Activated CD4-positive, alpha-beta T cell treated with anti-CD3 and anti-CD28 coated beads, Interleukin-2, amount 10 ng/mL, durations not matched to agents 24 days and 14 days (primary cell): ENCODE measurements at places on chromosomes 2 and 18. TPM values are rescaled to one million over a fixed set of nuclear protein-coding genes. Genes with fewer than 3 reads are reported as not detected.
A peak's percentile ranks its signal among the peaks of the same experiment; 100 is the strongest.

GRCh38 chr2:72423756-72424155, 276.1 kb upstream of the CYP26B1 start:
- DNase-seq: no peak

The LAMA1 gene
- not detected in 2 replicates for total RNA-seq

DNA sequence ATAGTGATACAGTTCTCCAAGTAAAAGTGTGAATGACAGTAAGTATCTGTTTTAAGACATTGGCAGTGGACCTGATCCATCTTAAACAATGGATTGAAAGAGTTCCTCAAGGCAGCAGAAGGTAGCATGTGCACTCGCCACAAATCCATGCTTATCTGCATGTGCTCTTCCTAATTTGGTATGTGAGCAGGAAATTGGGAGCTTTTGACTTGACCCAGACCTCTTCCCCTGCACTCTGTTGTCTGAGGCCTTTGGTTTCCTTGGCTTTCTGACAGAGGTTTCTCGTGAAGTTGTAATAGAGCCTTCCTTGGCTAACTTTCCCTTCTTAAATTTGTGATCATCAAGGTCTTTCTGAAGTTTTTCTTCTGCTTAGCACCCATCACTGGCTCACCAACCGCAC, 114.1 kb downstream of the WDSUB1 start:
- no peak for DNase-seq

GRCh38 chr2:878245-878930, 72.3 kb upstream of the SNTG2 start:
- DNase-seq: no peak

DNA sequence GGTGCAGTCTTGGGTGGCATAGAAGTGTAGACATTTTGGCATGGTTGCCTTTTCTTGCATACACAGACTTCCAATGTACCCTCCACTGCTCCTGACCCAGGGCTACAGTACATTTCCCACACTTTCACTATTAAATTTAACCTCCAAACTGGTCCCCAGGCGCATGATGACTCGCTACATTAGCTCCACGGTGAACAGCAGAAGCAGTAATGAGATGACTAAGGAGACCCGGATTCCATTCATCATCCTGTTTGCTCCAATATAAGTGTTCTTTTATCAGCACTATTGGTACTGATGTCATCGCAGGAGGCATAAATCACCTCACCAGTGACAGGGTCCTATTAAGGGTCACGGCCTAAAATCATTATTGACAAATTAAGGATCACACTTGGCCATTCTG, 316.5 kb downstream of the EN1 start:
- DNase-seq: no peak

The DNAJC5G gene
- total RNA-seq: not detected in 2 replicates

The CD8A gene
- 1.1 and 1.3 TPM in 2 replicates for total RNA-seq

DNA sequence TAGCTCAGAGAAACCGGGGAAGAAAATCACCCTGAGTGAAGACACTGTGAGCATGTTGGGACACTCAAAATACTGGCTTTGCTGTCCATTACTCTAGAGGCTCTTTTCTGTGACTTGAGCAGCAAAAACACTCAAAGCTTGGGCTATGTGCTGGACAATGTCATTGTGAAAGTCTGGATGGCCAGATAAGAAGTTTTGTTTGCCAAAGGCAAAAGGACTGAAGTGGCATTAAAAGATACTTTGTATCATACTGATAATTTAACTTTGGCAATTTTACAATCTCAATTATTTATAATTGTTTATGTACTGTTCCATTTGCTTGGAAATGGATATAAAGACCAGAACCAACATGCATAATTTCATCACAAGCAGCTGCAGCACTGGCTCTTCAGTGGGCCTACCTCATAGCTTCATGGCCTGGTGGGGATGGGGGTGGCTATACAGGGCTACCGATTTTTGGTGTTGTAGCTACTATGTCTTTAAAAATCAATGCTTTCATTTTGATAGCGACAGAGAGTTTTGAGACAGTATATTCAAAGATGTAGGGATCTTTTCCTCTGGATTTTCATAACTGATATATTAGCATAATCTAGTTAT, 51.1 kb downstream of the RBKS start:
- no peak for DNase-seq

DNA sequence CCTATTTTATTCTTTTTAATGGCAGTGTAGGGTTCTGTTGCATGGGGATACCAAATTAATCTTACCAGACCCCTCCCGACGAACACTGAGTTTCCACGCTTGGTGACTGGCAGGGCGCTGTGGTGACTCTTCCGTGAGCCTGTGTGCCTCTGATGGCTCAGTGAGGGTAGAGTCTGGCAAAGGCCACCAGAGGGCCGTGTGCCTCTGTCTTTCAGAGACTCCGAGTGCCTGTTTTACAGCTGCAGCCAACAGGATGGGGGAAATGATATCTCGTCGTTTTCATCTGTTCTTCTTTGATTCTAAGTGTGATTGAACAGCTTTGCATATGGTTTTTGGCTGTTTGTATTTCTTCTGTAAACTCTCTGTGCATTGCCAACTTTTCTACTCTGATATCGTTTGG, 99.8 kb downstream of the ZNF236 start:
- DNase-seq: peak; percentile 88

DNA sequence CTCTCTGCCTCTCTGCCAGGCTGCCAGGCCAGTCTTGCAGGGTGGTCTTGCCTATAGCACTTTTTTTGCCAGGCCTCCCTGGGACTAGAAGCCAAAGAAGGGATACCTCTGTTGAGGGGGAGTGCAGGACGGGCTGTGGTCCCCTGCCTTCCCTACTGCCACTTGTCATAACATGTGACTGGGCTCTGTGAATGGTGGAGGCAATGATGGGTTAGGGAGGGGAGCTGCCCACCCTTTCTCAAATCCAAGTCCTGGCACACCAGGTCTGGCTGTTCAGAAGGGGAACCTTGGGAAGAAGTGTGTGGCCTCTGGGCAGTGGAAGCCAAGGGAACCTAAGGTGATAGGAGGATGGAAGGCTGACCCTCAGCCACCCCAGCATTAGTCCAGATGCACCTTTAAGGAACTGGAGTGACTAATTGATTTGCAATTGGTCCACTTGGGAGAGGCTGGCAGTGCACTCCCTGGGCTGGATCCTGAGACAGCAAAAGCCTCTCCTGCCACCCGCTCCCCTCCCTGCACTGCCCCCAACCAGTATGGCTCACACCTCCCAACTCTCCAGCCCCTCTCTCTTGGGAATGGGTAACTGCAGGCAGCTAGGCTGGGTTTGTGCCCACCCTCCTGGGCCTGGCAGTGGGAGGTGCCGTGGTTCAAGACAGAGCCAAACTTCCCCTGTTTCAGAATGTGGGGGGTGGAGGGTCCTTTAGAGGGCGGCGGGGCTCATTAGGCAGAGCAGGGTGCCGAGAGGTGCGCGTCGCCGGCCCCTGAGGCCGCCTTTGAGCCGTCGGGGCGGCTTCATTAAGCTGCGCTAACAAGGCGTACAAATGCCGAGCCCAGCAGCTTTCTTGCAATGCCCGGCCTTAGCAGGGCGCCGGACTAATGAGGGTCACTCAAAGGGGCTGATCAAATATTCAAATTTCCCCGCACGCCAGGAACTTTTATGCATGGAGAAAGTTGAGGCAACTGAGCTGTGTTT, 4.5 kb upstream of the SIX3 start:
- no peak for DNase-seq

DNA sequence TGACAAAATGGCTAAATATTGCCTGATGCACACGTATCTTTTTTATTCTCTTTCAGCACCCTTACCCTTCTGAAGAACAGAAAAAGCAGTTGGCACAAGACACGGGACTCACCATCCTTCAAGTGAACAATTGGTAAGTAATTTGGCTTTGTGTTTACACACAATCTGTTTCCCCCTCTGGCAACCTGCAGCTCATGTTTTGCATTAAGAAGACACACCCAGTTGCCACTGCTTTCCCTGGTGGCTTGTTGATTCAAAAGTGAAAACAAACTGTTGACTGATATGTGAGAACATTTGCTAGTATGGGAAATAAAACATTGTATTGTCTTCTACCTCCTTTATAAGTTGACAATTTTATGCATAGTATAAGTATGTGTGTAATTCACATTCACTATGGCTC, 113.0 kb downstream of the MEIS1 start:
- DNase-seq: no peak

The SKA1 gene
- 20.0 and 22.1 TPM in 2 replicates for total RNA-seq

- DNase-seq: no peak
Observed at GRCh38 chr18:63686871-63687270, 15.9 kb upstream of the SERPINB11 start.

GRCh38 chr2:167946441-167946841, 301.0 kb downstream of the STK39 start:
- no peak for DNase-seq

DNA sequence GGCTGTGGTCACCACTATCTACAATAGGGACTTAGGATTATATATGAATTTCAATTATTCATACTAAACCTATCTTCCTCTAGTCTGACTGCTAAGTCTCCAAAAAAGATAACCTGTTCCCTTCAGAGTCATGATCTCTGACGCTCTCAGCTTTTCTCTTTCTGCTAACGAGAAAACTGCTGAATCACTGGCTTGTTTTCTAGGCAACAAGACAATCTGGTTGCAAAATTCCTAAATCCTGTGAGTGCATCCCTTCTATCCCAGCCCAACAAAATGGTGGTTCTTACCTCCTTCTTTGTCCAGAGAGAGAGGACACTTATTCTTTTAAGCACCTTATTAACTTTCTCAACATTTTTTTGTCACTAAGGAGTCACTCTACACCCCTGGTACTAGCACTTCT, 312.3 kb upstream of the PKDCC start:
- DNase-seq: no peak

- no peak for DNase-seq
Observed at GRCh38 chr18:57518533-57518932, 68.0 kb downstream of the FECH start.

GRCh38 chr2:232315923-232316299, 62.6 kb upstream of the ALPP start:
- no peak for DNase-seq

The CRYBA2 gene
- not detected in 2 replicates for total RNA-seq

DNA sequence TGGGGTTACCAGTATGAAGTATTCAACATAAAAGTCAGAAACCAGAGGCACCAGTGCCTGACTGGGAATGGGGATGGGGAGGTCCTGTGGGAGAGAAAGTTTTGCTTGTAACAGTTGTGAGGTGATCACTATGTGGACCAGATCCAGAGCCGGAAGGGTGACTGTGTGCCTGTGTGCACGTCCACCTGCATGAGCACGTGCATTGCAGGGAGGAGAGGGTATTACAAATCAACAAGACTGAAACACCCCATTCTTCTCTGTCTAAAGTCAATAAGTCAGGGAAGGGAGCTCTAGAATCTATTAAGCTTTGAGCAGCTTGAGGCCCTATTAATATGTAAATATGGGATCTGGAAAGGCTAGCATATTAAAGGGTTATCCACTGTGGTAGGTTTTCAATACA, 241.0 kb upstream of the ACVR2A start:
- DNase-seq: no peak

The LYG2 gene
- total RNA-seq: not detected in 2 replicates

The PDCL3 gene
- 42.2 and 44.3 TPM in 2 replicates for total RNA-seq

The SETBP1 gene
- total RNA-seq: 21.9 and 22.6 TPM in 2 replicates

GRCh38 chr2:198692907-198693510, 764.7 kb downstream of the SATB2 start:
- no peak for DNase-seq

GRCh38 chr2:85156153-85156552, 23.0 kb downstream of the TCF7L1 start:
- no peak for DNase-seq

- peak; percentile 62 for DNase-seq
Observed at GRCh38 chr2:70686577-70687460, 81.2 kb downstream of the ADD2 start.

The RPRM gene
- not detected in 2 replicates for total RNA-seq

DNA sequence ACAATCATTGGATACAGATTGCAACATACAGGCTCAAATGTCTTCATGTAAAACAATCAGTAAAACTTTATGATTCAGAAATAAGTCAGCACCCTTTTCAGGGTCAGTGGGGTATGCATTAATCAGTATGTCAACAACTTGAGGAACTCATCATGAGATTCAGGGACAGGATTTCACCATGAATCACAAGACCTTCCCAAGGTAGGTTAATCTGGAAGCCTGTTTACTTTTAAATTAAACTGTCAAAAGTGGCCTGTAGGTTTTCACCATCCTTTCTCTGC, 104.8 kb downstream of the SP100 start:
- DNase-seq: no peak

The PJVK gene
- 2.0 and 2.3 TPM in 2 replicates for total RNA-seq

DNA sequence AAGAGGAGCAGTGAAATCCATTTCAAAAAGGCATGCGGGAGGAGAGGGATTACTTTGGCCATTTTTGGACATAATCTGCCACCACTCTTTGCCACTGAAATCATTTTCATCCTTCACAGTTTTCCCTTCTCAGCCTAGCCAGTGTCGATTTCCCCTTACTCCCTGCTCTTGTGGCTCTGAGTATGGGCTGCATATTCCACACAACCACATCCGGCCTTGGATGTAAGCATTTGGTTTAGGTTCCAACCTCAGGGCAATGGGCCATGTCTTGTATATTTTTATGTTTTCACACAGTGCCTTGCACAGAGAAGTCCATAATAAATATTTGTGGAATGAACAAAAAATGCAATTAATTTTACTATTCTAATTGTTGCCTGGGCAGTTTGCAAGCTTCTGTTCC, 7.7 kb upstream of the SERPINE2 start:
- DNase-seq: no peak

The YWHAQ gene
- total RNA-seq: 321 and 335 TPM in 2 replicates

DNA sequence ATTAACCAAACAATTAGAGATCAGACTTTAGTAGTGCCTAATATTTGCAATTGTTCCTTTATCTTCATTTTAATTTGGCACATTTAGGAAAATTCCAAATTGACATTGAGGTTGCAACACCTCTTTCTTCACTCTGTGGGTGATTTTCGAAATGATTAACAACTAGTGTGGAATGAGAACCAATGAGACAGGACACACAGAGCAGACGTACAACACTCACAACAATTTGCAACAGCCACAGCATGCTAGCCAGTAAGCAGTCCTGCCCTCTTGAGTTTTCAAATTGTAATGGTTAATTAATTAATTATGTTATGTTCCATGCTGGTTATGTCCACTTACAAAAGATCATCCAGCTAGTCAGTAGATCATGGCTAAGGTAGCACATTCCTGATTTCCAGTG, 339.3 kb downstream of the LRP1B start:
- DNase-seq: no peak

The PDE1A gene
- total RNA-seq: not detected in 2 replicates

The CCNYL1 gene
- total RNA-seq: 6.1 and 8.7 TPM in 2 replicates
